ENCODE measurements at places on chromosomes 6 and 20. TPM values are rescaled to one million over a fixed set of nuclear protein-coding genes. Genes with fewer than 3 reads are reported as not detected.

The APCDD1L gene
- not detected for total RNA-seq

The FOXF2 gene
- total RNA-seq: 0.71 TPM

The CSE1L gene
- total RNA-seq: 66.4 TPM

The MATN4 gene
- total RNA-seq: not detected
